Osteoblast (primary cell): ENCODE measurements at places on chromosomes 4 and X. TPM values are rescaled to one million over a fixed set of nuclear protein-coding genes. Genes with fewer than 3 reads are reported as not detected.
A peak's percentile ranks its signal among the peaks of the same experiment; 100 is the strongest.

RNF175 gene
- under 0.01 TPM in 2 replicates for total RNA-seq

PPP2R2C gene
- under 0.01 TPM in 1 of 2 replicates, not detected in the other for total RNA-seq

CXCL11 gene
- not detected in 2 replicates for total RNA-seq

RAB40A gene
- total RNA-seq = under 0.01 and 0.29 TPM in 2 replicates

GYG2 gene
- total RNA-seq = 5.6 and 6.2 TPM in 2 replicates

PRICKLE3 gene
- total RNA-seq = 6.9 and 7.7 TPM in 2 replicates

EXOC1L gene
- not detected in 2 replicates for total RNA-seq

PDGFRA gene
- total RNA-seq = 316 and 373 TPM in 2 replicates

JAKMIP1 gene
- not detected in 2 replicates for total RNA-seq

REPS2 gene
- 0.59 and 0.72 TPM in 2 replicates for total RNA-seq

CDKL2 gene
- total RNA-seq = 0.72 and 0.88 TPM in 2 replicates

USP51 gene
- total RNA-seq = 2.9 and 4.3 TPM in 2 replicates

CNOT6L gene
- 15.2 and 17.4 TPM in 2 replicates for total RNA-seq

CCNI gene
- 229 and 243 TPM in 2 replicates for total RNA-seq

AR gene
- total RNA-seq = 4.1 and 4.7 TPM in 2 replicates

DDIT4L gene
- total RNA-seq = 2.2 and 5.0 TPM in 2 replicates

LRAT gene
- not detected in 2 replicates for total RNA-seq

GRCh38 chrX:102345916-102346315 lies 93.9 kb downstream of the NXF2B start:
- no peak for DNase-seq

- DNase-seq = no peak
Observed at GRCh38 chr4:186061921-186062320, 7.0 kb upstream of the TLR3 start.

- DNase-seq = peak; percentile 93
Observed at GRCh38 chrX:46912603-46913491, 626 bp downstream of the JADE3 start.

DNA sequence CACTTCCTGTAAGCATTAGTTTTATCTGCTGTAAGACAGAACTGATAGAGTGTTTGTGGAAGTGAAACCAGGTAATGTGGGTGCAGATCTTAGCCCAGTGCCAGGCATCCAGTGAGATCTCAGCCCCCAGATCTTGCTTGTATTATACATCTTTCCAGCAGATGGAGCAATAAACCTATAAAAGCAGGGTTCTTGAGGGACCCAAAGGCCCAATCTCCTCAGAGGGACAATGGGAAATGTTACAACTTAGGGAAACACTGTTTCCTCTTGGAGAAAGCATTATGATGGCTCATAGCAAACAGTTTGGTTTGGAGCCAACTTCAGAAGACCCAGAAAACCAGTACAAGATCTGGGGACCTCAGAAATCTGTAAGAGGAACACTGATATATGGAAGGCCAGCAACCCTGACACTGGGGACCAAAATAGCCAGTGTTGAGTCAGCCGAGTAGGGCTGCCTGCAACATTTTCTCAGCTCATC lies 206.3 kb downstream of the SLC7A11 start:
- peak; percentile 68 for DNase-seq

- no peak for DNase-seq
Observed at GRCh38 chr4:178633263-178633662, 1191.0 kb upstream of the AGA start.

DNA sequence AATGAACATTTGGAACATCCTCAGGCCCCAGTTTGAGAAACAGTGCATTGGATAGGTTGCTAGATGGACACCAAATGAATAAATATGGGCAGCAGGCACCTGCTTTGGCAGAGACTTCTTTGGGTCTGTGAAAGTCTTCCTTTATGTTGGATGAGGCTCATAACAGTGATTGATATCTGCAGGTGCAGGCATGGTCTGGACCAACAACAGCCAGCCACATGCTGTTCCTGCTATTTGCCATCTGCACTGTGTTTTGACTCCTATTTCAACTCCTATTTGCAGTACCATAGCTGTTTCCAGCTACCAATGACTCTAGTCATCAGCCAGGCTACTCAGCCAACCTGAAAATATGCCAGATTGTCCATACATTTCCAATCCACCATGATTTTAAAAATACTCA lies 60.9 kb downstream of the ANAPC4 start:
- DNase-seq = no peak

GRCh38 chr4:17512973-17513665 lies 1.2 kb upstream of the QDPR start:
- DNase-seq = no peak

DNA sequence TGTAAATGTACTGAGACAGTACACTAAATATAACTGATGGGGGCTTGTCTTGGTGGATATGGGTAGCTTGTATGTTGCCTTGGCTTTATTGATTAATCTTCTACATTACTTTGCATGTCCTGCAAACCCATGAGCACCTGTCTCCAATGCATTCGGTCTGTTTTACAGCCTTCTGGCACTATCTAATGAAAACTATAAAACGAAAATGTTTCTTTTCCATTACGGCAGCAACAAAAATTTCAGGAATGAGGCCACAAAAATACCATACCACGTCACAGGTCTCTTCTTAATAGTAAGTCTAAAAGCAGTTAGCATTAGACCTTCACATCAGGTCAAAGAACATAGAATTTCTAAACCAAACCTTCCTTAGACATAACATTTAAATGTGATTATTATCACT lies 49.8 kb downstream of the EDNRA start:
- no peak for DNase-seq

DNA sequence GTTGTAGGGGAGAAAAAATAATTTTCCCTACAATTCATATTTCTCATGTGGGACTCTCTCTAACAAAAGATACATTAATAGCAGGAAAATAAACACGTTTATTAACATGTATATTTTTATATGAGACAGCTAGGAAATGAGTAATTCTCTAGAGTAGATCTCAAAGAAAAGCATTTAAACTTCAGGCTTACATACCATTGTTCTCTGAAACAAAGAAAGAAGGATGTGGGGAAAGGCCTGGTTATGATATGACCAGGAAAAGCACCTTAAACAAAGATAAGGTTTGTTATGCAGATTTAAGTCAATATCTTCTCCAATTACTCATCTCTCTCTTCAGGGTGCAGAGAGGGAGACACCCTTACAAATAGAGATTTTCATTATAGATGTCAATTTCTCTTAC lies 131.3 kb downstream of the SLC7A11 start:
- no peak for DNase-seq

DNA sequence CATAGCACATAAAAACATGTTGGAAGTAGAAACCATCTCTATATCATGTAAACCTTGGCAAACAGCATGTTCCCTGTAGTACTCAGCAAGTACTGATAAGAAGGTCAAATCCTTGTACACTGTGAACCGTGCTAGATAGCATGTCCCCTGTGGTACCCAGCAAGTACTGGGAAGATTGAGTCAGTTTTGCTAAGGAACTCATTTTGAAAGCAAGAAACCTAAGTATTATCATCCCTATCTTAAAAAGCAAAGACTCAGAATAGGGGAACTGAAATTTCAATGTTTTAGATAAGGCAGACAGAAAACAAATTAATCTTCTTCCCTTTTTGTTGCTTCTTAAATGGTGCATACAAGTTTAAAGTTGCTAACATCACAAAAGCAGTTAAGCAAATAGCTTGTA lies 180.2 kb downstream of the RBM46 start:
- no peak for DNase-seq

- DNase-seq = peak; percentile 6
Observed at GRCh38 chrX:123814343-123814742, 45.5 kb upstream of the XIAP start.

DNA sequence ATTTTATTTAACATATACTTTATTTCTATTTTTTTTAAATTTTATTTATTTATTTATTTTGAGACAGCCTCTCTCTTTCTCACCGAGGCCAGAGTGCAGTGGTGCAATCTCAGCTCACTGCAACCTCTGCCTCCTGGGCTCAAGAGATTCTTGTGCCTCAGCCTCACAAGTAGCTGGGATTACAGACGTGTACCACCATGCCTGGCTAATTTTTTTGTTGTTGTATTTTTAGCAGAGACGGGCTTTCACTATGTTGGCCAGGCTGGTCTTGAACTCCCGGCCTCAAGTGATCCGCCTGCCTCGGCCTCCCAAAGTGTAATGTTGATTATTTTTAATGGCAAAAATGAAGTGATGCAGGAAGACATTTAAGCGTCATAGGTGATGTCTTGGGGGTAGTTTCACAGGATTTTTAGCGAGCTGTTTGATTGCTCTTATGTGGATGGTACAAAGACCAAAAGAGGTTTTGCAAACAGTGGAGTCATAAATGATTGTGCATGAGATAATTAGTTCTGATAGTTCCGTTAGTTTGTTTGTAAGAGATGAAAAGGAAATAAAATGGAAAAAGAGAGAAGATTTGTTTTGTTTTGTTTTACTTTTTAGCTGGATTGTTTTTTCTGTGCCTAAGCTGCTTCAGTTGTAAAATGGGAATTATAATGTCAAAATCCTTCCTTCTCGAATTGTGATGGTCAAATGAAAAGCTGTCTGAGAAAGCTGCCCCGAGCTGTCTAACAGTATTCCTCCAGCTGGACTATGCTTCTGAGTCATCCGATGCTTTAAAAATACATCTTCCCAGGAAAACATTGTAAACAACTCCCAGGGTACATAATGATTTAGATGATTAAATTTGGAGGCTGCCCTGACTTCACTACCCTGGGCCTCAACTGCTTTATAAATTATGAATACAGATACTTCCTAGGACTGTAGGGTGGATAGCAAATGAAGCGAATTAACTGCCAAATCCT lies 14.7 kb downstream of the RHOH start:
- DNase-seq = no peak

- no peak for DNase-seq
Observed at GRCh38 chrX:2632533-2633504, 58.3 kb upstream of the CD99 start.

DNA sequence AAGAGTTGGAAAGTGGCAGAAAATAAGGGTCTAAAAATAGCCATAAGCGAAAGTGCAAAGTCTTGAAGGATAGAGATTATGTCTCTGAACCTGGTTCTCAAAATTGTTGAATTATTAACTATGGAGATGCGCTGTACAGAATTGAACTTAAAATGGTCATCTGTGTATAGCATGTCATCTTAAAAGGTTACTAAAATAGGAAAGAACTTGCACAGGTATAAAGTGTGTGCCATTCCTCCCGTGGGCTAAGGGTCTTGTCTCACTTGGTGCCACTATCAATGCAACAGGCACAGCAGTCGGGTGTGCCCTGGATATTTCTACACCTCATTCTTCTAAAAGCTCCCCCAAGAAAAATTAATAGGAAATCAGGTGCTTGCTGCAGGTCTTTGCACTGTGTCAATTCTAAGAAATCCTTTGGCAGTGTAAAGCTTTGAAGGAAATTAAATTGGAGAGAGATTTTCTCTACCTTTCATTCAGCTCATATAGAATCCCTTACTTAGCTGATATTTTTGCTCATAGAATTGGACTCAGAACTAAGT lies 2.4 kb downstream of the SORBS2 start:
- no peak for DNase-seq

- DNase-seq = no peak
Observed at GRCh38 chr4:113677325-113677724, 84.2 kb downstream of the CAMK2D start.

GRCh38 chr4:138645289-138645688 lies 370.3 kb upstream of the NOCT start:
- DNase-seq = no peak

GRCh38 chr4:57274082-57274481 lies 163.9 kb upstream of the IGFBP7 start:
- no peak for DNase-seq

DNA sequence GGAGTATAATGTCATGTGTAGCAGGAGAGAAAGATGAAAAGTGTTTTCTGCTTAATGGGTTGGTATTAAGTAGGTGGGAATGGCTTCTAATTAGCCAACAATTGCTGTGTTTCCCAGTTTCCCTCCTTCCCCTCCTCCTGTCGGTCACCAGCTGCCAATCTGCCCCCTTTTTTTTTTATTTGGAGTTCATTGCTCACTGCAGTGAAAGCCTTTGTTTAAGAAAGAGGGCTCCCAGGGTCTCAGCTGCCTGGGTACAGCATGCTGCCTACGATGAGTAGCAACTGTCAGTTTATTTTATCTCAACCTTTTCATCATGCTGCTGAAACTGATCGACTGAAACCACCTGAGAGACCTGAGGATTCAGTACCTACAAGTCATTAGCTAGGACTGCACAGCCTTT lies 149.0 kb downstream of the POU4F2 start:
- DNase-seq = no peak

- no peak for DNase-seq
Observed at GRCh38 chr4:158877069-158877468, 108.2 kb downstream of the FNIP2 start.

DNA sequence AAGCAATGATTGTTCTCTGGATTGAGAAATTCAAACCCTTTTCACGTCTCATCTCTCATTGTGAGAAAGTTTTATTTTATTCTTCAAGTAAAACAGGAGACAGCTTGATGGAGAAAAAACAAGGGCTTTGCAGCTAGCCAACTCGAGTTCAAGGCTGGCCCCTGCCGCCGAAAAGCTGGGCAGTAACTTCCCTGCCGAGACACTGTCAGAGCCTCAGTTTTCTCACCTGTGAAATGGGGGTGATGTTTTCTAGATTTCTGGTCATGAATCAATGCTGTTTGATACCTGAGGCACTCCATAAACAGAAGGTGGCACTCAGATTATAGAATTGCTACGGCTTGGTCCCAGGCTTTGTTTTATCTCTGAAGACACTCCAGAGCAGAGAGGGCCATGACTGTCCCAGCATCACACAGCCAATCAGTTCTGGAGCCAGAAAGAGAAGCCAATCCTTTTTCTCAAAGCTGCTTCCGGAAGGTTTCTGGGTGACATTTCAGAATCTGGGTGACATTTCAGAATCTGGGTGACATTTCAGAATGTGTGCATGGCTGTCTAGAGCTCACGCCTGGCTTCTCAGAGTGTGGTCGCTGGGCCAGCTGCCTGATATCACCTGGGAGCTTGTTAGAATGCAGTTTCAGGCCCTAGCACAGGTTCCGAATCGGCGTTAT lies 33.2 kb downstream of the HMX1 start:
- no peak for DNase-seq

DNA sequence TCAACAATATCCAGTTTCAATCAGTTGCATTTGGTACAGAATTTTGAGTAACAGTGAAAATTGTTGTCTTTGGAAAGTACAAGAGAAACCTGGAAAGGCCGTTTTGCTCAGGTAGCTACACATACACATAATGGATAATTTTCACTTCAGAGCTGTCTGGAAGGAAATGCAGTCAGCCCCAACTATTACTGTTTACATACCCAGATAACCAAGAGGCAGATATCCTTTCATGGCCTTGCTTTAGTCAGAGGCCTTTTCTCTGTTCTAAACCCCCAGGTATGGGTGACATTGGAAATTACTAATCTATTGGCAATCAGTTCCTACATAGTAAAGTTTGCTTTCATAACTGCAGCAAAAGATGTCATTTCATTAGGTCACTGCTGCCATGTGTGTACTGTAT lies 244.9 kb upstream of the EMCN start:
- no peak for DNase-seq
